ENCODE measurements at places on chromosomes 2 and 18.

GRCh38 chr18:39692367-39693015 lies 2126.9 kb upstream of the CELF4 start:
- no peak for DNase-seq

- no peak for DNase-seq
Measured at GRCh38 chr2:10951558-10952414, 40.1 kb downstream of the KCNF1 start.

GRCh38 chr18:79982736-79983135 lies 5.6 kb downstream of the TXNL4A start:
- no peak for DNase-seq

DNA sequence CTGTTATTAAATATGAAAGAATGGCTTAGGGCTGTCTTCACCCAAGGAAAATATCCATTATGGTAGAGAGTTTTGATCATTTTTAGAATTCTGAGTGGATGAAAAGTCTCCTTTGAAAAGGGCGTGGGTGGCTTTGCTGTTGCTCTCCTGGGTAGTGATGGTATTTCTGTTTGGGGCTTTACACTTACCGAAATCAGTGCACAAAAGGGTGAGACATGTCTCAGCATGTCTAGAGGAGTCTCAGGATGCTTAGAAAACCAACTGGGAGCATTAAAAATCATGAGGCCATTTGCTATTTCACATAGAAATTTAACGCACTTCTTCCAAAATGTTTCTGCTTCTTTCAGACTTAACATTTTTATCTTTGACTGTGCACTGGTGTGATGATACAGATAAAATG lies 49.6 kb downstream of the ZCCHC2 start:
- no peak for DNase-seq

DNA sequence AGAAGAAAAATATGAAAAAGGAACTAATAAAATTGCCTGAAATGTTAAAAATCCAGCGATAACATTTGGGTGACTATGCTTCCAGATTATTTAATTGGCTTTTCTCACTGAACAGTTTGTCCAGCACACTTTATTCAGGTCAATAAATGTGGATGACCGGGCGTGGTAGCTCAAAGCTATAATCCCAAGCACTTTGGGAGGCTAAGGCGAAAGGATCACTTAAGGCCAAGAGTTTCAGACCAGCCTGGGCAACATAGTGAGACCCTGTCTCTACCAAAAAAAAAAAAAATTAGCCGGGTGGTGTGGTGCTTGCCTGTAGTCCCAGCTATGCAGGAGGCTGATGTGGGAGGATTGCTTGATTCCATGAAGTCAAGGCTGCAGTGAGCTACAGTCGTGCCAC lies 55.4 kb downstream of the TGOLN2 start:
- no peak for DNase-seq

DNA sequence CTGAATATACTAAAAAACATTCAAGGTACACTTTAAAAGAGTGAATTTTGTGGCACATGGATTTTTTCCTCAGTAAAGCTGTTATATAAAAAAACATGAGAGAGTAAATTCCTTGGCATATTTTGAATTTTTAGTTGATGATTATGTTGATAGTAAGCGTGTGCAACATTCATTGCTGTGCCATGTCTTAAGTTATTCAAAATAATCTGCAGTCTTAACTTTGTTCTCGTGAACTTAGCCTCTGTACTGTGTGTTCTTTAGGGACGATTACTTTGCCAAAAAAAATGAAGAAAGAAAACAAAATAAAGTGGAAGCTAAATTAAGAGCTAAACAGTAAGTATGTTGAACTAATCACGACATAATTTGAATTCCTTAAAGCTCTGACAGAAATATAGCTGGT lies 9.6 kb downstream of the SSB start:
- peak; percentile 45 for DNase-seq

GRCh38 chr2:84494070-84494469 lies 22.2 kb upstream of the DNAH6 start:
- peak; percentile 58 for DNase-seq

GRCh38 chr2:12099374-12099773 lies 352.9 kb downstream of the LPIN1 start:
- no peak for DNase-seq

DNA sequence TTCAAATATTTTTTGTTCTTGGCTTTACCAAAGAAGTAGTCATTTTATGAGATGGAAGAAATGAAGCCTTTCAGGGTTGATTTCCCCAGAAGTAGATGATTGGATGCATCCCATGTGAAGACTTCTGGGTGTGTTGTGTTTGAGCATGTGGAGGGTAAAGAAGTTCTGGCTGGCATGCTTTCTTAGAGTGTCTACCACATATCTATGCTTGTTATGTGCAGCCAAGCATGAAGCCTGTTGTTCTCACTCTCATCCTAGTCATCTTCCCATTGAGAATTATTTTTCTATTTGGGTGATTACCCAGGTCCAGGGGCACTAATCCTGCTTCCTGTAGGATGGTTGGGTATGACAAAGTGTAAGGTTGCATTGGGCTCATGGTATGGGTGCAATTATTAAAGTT lies 472.9 kb downstream of the PTPRM start:
- DNase-seq: no peak

DNA sequence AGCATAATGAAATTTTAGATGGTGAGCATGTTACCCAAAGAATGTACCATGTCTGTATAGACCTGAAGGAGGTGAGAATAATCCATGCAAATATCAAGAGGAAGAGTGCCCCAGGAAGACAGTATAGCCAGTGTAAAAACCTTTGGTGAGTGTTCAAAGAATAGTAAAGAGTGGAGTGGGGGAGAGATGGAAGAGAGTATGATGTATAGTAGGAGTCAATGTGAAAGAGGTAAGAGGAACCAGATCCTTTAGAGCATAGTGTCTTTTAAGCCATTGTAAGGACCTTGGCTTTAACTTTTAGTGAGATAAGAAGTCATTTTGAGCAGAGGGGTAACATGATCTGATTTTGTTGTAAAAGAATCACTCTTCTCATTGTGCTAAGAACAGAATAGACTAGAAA lies 1052.3 kb upstream of the ZEB2 start:
- no peak for DNase-seq

DNA sequence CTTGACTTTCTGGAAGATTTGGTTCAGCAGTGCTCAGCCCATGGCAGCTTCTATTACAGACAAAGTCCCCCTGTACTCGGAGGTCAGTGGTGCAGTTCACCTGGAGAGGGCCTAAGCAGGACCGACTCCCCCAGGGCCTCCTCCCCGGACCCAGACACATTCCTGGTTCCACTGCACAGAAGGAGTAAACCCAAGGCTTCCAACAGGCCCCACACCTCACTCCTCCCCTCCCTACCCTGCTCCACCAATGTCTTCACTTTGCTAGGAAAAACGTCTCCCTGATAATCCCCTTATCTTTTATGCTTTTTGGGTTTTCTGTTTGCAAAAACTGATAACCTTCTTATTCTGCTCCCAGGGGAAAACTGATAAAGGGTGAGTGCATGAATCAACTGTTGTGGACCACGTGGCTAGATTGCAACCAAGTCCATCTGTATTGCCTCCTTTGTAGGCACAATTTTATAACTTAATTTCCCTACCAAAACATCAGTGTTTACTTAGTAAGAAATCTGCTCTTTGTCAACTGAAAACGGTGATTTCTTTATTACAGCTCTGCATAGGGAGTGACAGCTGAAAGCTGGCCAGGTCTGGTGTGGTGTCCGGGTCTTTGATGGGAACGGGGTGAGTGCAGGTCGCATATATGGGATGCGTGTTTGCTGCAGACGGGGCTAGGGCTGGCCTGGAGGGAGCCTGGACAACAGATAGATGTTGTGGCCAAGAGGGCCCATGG lies 202.5 kb downstream of the GLI2 start:
- DNase-seq: no peak

DNA sequence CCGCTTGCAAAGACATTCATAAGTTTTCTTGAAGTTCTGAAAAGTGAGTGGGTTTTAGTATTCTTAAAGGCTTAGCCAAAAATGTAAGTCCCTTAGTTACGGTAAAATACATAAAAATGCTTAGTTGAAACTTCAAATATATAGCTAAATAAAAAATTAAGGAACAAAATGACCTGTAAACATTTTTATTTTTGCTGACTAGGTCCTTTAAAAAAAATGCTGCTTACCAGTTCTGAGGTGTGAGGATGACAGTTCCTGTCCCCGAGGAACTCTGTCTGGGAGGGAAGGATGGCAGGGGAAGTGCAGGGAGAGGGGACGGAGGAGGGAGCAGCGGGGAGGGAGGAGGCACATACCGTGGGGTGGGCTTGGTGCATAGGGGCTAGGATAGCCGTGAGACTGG lies 102.8 kb upstream of the BCL2L11 start:
- no peak for DNase-seq

- no peak for DNase-seq
Measured at GRCh38 chr18:48270929-48271328, 138.3 kb downstream of the ZBTB7C start.

- DNase-seq: no peak
Measured at GRCh38 chr18:34223164-34223892, 1.4 kb downstream of the NOL4 start.

DNA sequence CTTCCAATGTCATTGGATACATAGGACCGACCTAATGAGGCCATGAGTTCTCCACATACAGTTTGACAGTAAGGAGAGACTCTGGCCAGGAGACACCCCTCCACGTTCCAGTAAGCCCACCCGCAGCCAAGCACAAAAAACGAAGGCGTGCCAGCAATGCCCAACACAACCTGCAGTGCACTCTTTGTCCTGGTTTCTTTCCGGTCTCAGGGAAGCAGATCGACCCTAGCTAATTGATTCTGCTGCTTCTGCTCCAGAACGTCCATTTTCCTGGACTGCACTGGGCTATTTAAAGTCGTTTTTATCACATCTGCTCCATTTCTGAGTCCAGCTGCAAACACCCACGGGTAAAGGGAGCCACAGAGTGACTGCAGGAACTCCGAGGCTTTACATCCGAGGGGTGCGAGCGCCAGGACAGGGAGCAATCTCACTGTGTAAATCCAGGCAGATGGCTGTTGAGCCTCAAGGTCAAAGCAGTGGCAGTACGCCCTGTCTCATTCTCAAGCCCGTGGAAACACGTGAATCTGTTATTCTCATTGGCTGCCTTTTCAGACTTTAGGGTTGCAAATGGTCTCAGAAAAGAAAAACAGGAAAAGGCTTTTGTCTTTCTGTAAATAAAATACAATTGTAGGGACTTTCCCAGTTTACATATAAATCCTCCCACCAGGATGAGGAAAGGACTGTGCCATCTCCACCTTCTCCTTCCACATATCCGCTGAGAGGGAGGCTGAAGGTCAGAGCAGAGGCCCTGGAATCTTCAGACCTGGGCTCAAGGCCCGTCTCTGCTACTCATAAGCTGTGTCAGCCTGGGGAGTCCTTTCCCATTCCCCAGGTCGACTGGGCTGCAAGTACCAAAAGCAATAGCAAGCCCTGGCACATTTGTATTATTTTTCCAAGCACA lies 40.7 kb downstream of the TMEM163 start:
- no peak for DNase-seq

GRCh38 chr2:54067851-54068375 lies 47.5 kb upstream of the ACYP2 start:
- no peak for DNase-seq

- peak; percentile 75 for DNase-seq
Measured at GRCh38 chr2:174051741-174052583, 86.8 kb upstream of the SP3 start.

- no peak for DNase-seq
Measured at GRCh38 chr2:68379184-68379708, 14.2 kb downstream of the PLEK start.

- no peak for DNase-seq
Measured at GRCh38 chr18:71370095-71370494, 1081.2 kb downstream of the SOCS6 start.

DNA sequence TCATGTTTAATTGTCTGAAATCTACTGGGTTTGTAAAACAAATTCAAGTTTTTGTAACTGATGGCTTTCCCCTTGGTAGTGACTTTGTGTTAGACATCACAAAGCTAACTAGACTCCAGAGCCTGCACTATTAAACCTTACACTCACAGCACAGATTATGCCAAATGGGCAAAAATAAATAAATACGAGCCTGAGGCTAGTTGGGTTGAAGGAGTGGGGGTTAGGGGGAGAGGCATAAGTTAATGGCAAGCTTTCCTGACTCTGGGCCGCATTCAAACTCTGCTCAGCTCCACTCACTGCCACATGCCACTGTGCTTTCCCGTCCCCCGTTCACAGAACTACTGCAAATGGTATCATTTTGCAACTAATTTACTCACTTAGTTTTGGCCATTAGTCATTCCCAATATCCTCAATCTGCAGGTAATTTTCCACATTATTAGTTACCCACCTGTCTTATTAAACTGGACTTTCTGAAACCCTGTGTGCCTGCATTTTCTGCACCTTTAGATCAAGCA lies 1079.9 kb upstream of the PIK3C3 start:
- no peak for DNase-seq

DNA sequence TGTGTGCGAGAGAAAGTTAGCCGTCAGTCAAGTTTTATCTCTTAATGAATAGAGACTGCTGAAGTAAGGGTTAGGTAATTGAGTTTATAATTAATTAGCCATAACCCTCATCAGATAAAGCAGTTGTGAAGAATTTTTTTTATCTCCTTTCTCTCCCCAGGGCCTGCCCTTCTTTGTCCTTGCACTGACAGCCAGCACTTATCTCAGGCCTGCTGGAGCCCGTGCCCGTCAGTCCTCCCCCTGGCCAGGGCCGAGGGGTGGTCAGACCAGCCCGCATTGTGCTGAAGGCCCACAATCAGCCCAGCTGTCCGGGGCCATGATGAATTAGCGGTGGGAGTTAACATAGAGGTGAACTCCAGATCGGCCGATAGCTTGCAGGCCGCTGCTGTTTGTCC lies 315.7 kb downstream of the GBX2 start:
- DNase-seq: no peak

DNA sequence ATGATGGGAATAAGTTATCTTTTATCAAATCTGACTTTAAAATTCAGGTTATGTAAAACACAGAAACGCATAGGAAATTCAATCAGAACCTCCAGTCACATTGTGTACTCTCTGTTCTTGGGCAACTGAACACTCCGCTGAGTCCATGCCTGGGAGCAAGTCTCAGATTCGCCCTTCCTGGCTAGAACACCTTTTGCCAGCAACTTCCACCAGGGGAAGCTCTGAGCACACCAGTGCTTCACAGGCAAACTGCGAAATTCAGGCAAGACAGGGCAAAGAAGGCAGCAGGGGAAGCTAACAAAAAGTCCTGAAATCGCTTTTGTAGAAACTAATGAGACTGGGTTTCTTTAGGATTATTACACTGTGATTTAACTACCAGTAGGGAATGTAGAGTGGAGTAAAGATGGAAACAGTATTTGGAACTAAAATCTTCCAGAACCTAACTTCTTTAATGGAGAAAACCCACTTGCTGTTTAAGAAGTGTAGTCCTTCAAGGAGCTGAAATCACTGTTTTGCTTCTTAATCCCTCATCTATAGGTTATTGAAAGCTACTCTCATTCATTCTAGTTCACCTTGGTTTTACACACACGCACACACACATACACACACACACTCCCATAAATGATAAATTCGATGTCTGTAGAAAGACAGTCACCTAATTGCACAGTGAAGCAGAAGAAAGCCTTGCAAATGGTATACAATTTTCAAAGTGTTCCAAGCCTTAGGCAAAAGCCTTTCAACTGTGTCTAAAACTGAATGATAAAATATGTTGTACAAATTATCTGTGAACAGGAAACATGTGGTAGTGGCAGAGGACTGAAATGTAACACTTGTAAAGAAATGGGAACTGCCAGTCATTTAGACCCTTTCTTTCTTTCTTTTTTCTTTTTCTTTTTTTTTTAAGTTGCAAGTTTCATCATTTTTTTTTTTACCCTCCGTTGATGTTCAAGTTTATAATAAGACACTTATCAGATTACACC lies 214.5 kb downstream of the TMEM182 start:
- peak; percentile 23 for DNase-seq

Measured in fibroblast of skin of right quadriceps (primary cell).